ENCODE measurements at places on chromosomes 1 and 21.

GRCh38 chr1:224510880-224511645, 76.5 kb upstream of the WDR26 start:
- DNase-seq, result no peak

DNA sequence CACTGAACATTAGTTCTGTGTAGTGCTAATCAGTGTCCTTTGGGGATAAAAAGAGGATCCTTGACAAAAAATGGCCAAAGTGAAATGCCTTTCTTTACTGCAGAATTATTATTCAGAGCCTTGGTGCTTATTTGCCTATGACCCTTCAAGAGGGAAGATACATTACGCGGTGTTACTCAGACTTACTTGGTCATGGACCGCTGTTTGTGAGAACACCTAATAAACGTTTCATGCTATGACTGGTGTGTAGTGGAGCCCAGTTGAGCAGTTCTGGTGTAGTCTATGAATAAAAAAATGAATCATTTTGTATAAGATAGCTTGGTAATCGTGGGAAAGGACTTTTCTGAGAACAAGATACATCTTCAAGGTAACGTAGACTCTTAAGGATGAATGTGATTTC, 8.3 kb downstream of the NFYC start:
- no peak for DNase-seq

DNA sequence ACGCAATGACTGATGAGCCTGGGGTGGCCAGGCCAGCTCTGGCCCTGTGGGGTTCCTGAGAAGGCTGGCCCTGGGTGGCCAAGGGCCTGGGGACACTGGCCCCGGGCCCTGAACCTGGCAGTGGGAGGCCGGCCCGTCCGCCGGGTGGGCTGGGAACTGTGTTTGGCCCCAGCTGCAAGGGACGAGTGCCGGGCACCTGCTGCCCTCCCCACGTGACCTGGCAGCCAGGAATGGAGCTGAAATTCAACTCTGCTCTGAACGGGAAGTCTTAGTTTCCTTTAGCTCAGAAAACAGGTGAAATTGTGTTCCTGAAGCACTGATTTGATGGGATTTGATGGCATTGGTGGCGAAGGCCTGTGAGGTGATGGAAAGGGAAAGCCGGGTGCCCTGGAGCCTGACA, 8.2 kb upstream of the TTLL10 start:
- DNase-seq, result peak; percentile 49

- DNase-seq, result no peak
Measured at GRCh38 chr1:23384312-23385058, 14.8 kb upstream of the ZNF436 start.

DNA sequence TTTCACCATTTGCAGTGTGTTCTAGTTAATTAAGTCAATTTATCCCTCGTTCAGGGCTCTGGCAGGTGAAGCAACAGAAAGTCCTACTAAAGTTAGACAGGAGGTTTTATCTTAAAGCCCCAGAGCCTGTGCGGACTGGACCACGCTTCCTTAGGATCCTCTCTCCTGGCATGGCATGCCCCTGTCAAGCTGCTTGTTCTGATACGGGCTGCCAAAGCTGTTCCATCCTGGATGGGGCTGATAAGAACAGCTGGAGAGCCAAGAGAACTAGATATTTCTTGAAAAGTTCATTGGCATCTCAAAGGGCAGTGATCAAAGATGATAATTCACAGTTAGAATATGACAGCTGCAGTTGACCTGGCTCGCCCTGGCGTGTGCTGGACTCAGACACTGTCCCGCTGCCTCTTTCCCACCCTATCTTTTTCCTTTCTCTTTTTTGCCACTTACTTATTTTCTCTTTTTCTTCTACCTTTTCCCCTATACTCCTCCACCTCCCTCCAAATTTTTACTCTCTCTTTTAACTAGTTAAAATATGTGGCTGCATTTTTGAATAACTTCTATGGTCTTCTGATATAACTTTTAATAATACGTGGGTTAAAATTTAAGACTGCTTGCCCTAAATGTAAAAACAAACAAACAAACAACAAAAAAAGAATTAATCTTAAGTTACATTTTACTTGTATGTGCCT, 96.7 kb downstream of the ABCA4 start:
- DNase-seq, result no peak

DNA sequence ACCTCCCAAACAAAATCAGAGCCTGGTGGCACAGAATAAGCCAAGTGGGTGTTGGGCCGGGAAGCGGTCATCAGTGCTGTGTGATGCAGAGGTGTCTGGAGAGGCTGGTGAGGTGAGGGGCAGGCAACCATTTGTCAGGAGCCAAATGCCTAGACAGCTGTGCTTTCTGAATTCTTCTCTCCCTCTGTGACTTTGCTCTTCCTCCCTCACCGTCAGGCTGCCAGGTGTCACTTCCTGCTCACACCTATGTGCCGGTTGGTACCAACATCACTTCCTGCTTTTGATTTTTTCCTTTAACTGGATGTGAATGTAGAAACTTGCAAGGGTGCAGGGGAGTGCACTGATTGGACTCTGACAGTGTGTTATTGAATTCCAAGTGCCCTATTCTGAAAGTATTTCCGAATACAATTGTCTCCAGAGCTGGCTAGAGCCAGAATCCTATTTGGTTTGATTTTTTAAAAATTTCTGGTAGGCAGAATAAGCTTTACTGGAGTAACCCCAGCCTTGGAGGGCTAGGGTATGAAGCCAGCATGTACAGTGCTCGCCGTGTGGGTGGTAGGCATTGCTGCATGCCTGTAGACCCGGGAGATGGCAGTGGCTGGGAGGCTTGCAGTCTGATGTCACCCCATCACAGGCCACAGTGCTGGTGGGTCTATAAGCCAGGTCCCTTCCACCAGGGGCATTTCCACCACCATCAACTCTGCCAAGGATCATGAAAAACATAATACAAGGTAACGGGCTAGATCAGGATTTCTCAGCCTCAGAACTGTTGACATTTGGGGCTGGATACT, 210.9 kb downstream of the KAZN start:
- no peak for DNase-seq

DNA sequence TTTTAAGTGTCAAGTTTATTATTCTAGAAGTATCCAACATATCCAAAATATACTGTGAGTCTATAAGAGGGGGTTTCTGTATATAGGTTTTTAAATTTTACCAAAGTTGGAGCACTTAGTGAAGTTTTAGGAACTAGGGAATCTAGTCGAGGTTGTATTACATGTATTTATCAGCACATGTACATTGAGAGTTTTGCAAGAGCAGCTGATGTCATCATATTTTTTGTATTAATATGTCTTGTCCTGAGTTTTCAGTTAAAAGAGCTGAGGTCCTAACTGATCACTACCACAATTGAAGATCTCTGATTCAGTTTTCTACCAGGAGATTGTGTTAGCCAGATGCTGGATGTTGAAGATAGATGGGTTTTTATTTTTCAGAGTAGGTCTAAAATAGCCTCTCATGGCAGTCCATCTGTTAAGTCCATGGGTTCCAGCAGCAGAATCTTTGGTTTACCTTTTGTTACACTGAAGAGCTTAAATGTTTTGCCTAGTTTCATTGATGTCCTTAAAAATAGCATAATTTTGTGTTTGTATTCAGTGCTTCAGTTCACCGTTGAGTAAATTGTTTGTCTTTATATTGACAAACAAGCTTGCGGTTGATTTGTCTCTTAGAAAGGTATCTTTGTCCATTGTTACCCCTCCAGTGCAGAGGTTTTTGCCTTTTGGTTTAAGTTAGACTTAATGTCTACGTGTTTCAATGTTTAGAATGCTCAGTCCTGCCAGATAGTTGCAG, 16.0 kb downstream of the YBX1 start:
- DNase-seq, result no peak

DNA sequence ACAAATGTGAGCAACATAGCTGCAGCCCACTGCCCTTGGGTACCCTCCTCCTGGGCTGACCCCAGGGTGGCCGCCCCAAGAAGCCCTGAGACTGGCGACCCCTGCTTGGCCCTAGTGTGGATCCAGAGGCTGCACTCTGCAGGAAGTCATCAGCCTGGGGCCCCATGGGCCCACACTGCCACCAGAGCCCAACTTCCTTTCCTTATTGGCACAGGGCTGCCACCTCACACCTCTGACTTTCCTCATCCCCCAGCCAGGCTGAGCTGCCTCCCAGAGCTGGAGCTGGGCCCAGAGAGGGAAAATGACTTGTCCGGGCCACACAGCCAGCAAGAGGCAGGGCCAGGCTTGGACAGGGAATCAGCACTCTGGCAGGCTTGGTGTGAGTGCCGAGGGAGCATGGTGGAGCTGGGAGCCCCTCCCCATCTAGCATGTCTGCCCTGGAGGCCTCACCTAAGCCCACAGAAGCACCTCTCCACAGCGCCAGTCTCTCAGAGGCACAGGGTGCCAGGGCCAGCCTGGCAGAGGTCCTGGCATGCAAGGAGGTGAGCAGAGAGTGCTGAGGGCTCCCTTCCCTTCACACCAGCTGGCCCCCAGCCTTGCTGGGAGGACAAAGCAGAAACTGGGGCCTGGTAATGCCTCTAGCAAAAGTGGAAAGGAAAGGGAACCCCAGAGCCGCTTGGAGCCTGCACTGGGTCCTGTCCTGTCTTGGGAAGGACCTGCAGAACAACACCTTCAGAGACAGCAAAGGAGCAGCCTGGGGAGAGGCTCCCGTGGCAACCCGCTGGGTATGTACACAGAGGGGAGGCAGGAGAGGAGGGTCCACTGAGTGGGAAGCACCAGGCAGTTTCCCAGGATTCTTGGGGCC, 3.2 kb downstream of the RAP1GAP start:
- no peak for DNase-seq

DNA sequence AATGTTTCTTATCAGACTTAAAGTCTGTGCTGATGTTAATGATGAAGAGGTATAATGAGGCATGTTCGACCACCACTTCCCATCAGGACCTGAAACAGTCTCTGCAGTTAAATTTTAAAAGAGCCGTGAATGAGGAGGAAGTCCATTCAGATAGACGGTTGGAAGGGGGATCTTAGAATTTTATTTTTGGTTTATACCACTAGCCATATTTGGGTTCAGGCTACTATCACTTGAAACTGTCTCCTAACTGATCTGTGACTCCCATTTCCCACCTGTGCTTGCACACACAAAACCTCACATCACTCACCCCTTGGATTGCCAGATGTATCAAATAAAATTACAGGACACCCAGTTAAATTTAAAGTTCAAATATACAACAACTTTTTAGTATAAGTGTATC, 9.9 kb upstream of the ANKRD13C start:
- no peak for DNase-seq

GRCh38 chr1:204203206-204203767, 7.0 kb upstream of the KISS1 start:
- DNase-seq, result no peak

DNA sequence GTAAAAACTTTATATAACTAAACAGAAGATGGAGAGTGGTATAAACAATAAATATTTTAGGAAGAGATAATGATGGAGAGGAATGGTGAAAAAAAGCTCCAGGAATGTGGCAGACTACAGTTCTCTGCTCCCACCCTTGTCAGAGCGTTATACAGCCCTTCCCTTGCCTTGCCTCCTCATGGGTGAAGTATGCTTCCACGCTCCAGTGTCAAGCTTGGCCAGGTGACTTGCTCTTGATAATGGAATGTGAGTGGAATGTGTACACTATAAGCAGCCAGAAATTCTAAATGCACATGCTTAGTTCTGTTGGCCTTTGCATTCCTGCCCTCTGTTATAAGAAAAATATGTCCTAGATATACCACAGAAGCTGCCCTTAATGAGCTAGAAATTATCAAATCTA, 24.7 kb upstream of the POGK start:
- peak; percentile 35 for DNase-seq

- DNase-seq, result no peak
Measured at GRCh38 chr1:42259739-42260064, 75.3 kb downstream of the FOXJ3 start.

GRCh38 chr1:39021426-39021825, 4.7 kb upstream of the NDUFS5 start:
- DNase-seq, result no peak

DNA sequence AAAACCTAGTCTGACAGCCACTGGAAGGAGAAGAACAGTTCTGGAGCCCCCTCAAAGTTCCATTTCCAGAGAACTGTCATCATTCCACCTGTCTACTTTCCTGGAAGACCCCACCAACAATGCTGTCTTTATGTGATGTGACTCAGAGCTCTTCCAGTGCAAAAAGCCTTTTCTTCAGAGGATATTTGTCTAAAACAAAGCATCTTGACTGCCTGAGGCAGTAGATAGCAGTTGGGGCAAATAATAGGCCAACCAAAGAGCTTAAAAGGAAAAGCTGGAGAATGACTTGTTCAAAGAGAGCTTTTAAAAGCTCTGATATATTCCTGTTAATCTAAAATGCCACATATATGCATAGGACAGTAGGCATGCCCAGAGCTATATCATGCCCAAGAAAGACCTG, 62.6 kb downstream of the MIS18A start:
- DNase-seq, result no peak

DNA sequence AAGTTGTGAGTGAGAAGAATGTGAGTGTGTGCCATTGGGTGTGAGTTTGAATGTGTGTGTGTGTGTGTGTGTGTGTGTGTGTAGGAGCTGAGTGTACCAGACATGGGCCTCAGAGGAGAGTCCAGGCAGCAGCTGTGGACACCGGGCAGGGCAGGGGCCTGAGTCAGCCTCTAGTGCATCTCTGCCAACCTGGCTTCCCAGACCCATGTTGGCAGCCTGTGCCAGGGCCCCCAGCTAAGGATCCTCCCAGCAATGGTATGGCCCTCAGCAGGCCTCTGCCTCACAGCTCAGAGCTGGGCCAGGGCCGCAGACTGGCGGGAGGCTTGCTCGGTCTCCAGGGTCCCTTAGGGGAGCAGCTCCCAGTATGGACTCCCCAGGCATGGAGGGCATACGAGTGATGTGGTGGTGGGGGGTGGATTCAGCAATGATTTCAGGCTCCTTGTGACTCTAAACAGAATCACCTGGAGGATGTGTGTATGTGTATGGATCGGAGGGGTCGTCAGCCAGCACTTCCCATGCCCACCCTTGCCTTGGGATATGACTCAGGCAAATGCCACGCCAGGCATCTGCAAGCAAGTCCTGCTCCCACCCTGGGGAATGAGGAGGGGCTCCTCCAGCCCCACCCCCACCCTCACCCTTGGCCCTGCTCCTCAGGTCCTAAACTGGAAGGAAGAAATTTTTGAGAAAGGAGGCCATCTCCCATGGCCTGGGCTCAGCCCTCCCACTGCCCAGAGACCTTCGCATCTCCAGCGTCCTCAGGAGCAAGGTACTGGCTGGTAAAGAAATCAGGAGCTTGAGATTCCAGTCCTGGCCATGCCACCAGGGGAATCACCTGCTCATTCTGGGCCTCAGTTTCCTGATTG, 1.8 kb upstream of the FOXO6 start:
- DNase-seq, result no peak

DNA sequence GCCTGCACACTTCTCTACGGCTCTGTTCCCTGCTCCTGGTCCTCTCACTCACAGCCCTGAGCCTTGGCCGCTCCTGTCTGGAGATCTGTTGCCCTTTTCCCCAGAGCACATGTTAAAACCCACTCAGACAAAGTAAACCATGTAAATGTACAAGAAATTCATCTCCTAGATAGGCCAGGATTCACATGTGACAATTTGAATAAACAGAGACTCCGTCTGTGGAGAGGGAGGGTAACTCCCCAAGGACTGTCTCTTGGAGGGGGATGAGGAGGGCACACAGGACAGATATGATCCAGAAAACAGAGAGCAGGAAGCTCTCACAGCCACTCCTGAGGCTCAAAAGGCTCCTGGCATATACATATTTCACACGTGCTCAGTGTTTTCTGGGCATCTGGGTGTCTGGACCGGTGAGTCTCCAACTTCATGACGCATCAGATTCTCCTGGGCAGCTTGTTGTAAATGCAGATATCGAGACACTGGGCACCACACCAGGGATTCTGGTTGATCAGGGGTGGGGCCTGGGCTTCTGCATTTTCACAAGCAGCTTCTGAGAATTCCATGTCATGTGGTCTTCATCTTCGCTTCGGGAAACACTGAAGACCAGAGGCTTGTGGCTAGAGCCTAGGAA, 6.4 kb upstream of the KAZN start:
- no peak for DNase-seq
